NCI-H2107 (cell line): ENCODE measurements at places on chromosomes 12 and 14.

DNA sequence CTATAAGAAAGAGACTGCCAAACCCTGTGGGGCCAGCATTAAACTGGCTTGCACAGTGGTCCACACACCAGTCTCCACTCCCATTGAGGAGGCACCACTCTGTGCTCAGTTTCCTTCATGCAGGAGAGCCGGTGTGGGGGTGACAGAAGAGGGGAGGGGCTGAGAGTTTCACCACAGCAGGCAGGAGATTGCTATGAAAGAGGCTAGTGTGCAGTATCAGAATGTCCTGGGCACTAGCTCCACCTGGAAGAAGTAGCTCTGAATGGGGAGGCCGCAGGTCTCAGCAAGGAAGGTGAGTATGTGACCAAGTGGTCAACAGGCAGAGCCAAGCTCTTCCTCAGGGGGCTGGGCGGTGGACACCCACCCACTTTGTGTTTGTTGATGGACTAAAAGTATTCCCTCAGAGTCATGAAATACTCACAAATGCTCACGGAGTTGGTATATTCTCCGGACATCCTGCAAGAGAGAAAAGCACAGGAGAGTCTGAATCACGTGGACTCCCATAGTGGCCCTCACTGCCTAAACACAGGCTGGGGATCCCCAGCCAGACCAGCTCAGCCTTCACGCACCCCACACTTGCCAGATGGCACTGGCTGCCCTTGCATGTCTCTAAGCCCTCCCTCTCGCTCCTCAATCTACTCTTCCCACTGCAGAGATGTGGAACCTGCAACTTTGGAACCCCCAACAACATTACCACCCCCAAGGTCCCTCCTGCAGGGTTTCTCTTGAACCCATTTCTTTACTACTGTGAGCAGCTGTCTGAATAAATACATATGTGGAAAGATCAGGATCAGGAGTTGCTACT, 7.8 kb upstream of the KRT72 start:
- DNase-seq: no peak

DNA sequence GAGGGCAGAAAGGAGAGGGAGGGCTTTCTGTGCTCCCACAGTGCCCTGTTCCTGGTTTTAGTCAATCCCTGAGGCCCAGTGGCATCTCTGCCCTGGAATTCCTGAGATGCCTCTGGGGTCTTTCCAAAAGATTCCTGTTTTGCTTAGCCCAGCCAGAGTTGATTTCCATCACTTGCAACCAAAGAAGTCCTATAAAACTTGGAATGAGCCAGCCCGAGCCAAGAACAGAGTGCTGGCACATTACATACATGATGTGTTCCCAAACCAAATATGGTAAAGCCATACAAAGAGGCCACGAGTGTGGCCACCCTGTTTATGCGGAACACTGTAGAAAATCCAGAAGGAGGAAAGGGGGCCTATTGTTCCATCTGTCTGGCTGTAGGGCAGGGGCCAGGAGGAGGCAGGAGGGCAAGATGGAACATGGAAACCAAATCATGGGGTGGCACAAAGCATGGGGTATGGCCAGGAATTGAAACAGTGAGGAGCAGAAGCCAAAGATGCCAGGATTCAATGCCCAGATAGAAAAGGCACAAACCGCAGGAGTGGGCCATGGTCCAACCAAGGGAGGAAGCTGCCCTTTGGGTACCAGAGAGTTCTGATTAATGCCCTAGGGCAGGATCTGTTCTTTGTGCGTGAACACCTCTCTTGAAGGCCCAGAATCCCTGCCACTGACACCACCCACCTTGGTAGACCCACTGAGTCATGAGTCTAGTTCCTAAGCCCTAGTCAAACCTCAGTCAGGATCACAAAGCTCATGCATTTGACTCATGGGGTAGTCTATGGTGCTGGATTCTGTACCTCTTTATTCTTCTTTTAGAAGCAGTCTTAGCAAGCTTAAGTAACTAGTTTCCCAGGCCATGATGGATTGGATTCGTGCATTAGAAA, 75.2 kb downstream of the LRRC74A start:
- DNase-seq: no peak

- DNase-seq: peak; percentile 55
Measured at GRCh38 chr12:62621101-62621638, 154.5 kb downstream of the MON2 start.

- no peak for DNase-seq
Measured at GRCh38 chr12:133251732-133252131, 16.1 kb upstream of the ANHX start.

GRCh38 chr14:43729143-43729542, 777.9 kb downstream of the FSCB start:
- DNase-seq: peak; percentile 32

DNA sequence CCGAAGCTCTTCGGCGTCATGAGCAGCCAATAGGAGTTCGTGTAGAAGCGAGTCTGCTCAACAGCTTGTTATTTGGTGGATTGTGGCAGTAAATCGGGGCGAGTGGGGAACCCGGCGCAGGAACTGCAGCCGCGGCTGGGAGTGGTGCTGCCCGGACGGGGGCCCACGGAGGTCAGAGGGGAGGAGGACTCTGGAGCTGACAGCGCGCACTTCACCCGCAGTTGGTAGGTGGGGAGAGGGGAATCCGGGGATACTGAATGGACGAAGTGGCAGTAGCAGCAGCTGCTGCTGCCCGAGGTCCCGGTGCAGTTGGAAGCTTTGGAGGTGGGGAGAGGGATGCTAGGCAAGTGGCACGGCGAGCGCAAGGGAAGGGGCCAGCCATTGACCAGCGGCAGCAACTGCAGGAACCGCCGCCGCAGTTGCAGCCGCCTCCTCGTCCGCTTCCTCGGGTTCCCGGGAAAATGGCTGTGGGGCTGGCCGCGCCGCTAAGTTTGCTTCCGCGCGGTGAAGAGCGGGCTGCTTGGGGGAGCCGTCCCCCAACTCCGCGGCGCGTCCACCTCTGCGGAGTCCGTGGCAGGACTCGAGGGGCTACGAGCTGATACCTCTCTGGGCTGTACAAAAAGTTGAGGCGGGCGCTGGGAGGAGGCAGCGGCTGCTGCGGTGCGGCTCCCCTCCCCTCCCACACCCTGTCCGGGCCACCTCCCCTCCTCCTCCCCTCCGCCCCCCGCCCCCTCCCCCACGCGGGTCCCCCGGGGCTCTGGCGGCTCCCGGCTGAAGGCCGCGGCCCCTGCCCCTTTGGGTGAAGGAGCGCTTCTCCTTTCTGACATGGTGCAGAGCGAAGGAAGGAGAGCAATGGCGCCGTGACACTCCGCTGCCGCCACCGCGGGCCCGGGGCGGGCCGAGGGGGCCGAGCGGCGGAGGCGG, at the start of gene ARID4A:
Gene ARID4A (plus strand): TSS at position 79 of the 924 bp plus-strand sequence. CDS start 1,300 bp downstream, outside the sequence.
- DNase-seq: no peak

GRCh38 chr12:111033281-111034082, 113.1 kb upstream of the MYL2 start:
- DNase-seq: no peak

GRCh38 chr14:24260026-24260779, 2.8 kb downstream of the TGM1 start:
- no peak for DNase-seq

- DNase-seq: no peak
Measured at GRCh38 chr12:112294793-112295192, 87.4 kb downstream of the HECTD4 start.

- DNase-seq: no peak
Measured at GRCh38 chr12:130391186-130391585, 53.5 kb downstream of the PIWIL1 start.

DNA sequence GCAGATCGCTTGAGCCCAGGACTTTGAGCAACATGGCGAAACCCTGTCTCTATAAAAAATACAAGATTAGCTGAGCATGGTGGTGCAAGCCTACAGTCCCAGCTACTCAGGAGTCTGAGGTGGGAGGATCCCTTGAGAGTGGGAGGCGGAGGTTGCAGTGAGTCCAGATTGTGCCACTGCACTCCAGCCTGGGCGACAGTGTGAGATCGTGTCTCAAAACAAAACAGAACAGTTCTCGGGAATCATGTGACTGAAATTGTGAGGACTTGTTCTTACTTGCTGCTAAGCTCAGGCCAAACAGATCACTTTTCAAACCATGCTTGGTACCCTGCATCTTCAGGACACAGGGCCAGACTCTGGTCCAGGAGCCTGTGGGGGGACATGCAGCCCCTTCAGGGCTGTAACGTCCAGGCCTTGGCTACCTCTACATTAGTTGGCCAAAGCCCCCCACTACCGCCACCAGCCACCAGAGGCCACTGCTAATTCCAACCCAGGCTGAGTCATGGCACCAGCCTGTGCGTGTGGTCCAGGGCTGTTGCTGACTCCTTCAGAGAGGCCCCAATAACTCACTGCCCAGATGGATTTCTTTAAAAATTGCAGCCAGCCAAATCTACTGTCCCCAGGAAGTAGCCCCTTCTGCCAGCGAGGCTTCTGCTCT, 33.4 kb upstream of the SYNDIG1L start:
- DNase-seq: no peak

- DNase-seq: no peak
Measured at GRCh38 chr14:67536087-67536486, 3.0 kb downstream of the PLEKHH1 start.
